ENCODE measurements at places on chromosomes 12 and 14.

DNA sequence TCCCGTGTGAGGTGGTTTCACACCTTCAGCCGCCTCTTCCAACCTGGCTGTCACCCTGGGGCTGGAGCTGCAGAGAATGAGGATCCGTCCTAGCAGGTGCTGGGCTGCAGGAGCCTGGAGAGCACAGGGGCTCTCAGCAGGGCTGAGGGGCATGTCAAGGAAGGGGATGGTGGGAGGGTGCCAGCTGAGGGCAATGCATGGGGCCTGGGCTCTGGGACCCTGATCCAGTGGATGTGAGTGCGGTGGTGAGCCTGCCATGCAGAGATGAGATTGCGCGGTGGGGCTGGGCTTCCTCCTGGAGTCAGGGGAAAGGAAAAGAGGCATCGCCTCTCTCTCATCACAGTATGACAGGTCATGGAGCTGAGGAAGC is 31.5 kb downstream of the ANAPC7 start:
- no peak for DNase-seq

DNA sequence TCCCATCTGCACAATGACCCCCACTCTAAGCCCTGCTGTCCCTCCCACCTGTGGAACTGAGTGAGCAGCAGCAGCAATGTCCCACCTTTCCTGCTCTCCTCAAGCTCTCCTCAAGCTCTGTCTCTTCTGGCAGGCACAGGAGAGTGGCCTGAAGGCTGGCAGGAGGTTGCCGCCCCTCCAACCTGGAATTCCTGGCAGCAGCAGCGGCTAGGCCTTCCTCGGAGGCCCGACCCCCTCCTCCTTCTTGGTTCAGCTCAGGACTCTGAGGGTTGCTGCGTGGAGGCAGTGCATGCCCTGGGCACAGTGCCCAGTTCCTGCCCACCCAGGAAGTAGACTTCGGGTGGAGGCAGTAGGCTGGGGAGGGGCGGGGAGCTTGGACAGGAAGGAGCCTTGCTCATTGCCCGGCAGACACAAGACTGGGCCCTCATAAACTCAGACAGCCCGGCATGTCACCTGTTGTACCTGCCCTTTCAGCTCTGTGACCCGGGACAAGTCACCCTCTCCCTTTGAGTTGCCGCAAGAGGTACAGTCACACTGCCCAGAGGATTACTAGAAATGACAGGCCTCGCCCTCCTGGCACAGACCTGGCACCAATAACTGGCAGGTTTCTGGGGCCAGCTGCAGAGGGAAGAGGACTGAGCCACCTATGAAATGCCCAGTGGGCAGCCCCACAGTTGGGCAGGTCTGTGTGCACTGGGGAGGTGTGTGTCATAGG is 2.1 kb upstream of the SERPINA1 start:
- no peak for DNase-seq

- DNase-seq: no peak
These were observed 5.4 kb upstream of the ERO1A start for GRCh38 chr14:52700701-52701172.

GRCh38 chr12:50523772-50524171 is 19.0 kb downstream of the DIP2B start:
- DNase-seq: no peak

DNA sequence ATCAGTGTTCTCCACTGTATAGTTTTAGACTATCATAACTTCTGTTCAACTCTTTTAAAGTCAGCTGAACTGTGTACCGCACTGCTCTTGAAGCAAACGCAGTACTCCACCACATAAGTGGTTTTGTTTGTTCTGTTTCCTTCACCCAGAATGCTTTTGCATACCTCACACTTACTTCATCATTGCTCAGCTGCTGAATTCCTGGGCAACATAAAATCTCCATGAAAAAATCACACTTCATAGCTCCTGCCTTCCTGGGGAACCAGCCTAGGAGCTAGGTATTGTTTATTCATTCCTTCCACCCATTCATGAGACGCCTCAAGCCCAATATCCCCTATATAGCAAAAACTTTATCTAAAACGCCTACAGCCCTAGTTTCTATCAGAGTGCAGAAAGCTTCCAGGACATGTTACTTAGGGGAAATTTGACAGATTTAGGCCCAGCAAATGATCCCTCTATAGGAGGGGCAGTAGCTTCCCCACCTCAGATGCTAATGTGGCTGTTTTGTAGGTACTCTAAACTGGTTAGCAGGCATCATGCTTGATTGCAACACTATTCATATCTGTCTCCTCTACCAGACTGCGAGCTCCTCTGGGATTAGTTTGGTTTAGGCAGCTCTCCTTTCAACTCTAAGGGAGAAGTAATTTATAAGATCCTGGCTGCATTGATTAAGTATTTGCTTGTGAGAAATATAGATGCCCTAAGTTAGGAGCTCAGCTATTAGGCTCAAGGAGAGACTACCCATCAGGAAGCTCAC is 44.5 kb downstream of the LRRC9 start:
- DNase-seq: no peak

GRCh38 chr14:30287579-30288445 is 271.1 kb upstream of the G2E3 start:
- no peak for DNase-seq

- no peak for DNase-seq
These were observed 58.4 kb downstream of the BCL11B start for GRCh38 chr14:99213527-99213971.

- DNase-seq: no peak
These were observed 4.6 kb downstream of the TAC3 start for GRCh38 chr12:57011438-57012424.

- DNase-seq: no peak
These were observed 229.3 kb downstream of the PCNX1 start for GRCh38 chr14:71136386-71137060.
